Stimulated activated CD4-positive, alpha-beta T cell treated with anti-CD3 and anti-CD28 coated beads, Interleukin-1b, Interleukin-23, amount 100 ng/mL, for 1 hour (primary cell): ENCODE measurements at places on chromosomes 3 and 15.

- no peak for DNase-seq
Measured at GRCh38 chr3:182735672-182736071, 57.6 kb upstream of the ATP11B start.

GRCh38 chr3:194998417-194998816 is 272.5 kb downstream of the XXYLT1 start:
- no peak for DNase-seq

GRCh38 chr15:32675466-32675865 is 34.0 kb downstream of the SCG5 start:
- DNase-seq, result no peak

DNA sequence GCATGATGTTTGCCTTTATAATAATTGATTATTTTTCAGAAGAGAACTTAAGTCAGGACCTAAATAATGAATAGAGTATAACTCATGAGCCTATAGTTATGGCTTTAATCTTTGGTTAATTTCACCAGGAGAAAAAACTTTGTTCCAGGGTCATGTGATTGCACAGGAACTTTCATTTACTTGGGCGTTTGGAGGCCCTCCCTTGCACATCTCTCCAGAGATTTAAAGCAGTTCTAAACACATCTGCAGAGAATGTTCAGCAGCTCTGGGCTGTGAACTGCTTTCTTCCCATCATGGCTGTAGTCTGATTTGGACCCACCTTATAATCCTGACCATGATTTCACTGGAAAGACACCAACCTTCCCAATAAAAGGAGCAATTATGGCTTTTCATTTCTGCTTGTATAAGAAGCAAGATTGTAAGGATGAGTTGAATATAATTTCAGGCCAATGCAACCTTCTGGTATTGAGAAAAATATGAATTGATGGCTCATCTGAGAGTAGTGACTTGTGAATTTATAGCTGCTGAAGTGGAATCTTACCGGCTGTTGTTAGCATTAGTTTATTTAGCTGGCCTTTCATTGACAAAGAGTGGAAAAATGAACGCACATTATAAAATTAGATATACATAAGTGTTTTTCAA is 80.9 kb upstream of the PRTG start:
- DNase-seq, result no peak

- DNase-seq, result no peak
Measured at GRCh38 chr3:156593814-156594213, 38.9 kb upstream of the SSR3 start.

DNA sequence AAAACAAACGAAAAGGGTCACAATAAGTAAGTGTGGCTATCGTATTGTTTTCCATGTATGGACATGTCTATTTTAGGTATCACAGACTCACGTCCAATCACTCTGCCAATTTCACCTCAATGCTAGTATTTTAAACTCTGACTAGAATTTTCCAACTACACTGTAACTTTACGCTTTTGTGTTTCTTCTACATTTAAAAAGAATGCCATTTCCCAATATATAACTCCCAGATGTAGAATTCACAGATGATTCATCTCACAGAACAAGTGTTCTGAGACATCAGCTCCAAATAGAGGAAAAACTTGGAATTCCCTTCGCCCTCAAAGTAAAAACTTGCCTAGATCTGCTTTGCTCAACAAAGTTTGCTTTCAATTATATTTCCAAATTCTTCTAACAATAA is 14.2 kb downstream of the LRIG1 start:
- no peak for DNase-seq

GRCh38 chr15:83170474-83171165 is 37.0 kb downstream of the HDGFL3 start:
- no peak for DNase-seq

- no peak for DNase-seq
Measured at GRCh38 chr3:169250000-169250399, 413.5 kb downstream of the MECOM start.

DNA sequence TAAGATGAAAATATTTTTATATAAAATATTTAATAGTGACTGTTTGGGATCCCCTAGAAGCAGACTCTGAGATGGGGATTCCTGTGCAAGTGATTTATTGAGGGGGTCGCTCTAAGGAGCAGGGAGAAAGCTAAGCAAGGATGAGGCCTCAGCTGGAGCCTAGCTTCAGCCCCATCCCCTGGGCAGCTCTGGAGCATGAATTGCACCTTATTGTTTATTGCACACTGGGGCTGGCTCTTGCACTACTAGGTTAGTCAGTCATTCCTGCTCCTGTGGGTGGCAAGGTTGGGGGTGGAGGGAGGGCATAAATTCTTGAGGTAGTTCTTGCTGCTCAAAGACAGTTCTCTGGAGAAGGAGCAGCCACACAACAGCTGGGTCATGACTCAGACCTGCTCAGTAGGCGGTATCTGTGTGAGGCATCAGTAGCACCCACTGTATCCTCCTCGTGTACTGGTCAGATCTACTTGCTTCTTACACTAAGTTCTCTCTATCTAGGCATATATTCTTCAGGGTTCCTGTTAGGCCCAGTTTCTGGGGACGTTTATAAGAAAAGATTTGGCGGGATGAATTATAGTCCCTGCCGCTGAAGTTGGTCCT is 27.2 kb upstream of the TNFSF10 start:
- no peak for DNase-seq

DNA sequence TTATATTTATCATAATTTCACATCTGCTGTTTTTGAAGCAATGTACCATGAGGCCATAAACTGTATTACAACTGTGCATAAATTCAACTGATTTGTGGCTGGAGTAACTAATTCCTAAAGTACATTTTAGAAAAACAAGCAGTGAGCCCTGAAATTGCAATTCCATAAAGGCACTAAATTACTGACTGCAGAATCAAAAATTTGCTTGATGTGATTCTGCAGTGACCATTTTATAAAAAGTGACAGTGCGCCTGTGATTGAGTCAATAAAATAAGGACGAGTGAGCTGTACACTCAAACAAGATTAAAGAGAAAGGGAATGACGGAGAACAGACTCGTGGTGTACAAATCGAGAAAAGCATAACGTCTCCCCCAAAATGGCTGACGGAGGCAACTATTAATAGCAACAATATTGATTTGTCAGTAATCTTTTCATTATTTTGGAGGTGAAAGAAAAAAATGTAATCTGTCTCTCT is 121.4 kb upstream of the MEIS2 start:
- DNase-seq, result no peak

- no peak for DNase-seq
Measured at GRCh38 chr15:70199540-70200410, 102.1 kb upstream of the TLE3 start.

DNA sequence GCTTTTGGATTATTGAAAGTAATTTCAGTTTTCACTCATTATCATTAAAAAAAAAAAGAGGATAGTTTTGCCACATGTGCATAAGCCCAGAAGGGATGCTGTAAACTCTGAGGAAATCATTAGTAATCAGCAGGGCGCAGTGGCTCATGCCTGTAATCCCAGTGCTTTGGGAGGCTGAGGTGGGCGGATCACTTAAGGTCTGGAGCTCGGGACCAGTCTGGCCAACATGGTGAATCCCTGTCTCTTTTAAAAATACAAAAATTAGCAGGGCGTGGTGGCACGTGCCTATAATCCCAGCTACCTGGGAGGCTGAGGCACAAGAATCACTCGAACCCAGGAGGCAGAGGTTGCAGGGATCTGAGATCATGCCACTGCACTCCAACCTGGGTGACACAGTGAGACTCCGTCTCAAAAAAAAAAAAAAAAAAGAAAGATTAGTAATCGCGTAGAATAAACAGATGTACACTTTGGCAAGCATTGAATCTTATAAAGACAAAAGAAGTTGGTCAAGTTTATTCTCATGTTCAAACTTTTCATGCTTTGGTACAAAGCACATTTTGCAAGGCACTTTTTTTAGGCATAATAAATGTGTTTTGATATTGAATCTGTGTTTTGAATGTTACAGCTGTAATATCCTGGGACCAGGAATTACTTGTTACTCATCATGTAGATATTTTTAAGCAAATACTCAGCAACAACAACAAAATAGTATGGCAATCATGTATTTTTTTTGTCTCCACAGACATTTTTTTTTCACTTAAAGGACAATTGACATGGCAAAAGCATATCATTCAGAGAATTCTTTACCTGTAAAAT is 93.2 kb upstream of the AGTR1 start:
- no peak for DNase-seq
